Stimulated activated CD4-positive, alpha-beta T cell treated with anti-CD3 and anti-CD28 coated beads, Interleukin-2, amount 100 ng/mL, for 24 hours (primary cell): ENCODE measurements at places on chromosomes 1 and 21.
A peak's percentile ranks its signal among the peaks of the same experiment; 100 is the strongest.

DNA sequence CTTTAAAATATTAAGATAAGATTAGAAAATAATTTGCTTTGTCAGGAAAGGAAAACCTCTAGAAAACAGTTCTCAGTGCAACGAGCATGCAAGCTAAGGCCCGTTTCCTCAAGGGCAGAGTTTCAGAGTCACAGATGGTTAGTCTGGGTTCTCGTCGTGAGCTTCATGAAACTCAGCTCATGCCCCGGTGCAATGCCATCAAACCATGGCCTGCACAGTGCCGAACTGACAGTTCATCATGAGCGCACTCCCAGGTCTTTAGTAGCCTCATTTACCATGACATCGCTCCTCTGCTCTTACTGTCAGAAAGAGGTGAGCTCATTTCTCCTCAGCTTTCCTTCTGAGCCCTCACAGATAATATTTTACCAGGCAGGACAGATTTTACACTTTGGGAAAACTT, 319.2 kb downstream of the NTNG1 start:
- no peak for DNase-seq

GRCh38 chr1:83516369-83516768, 482.6 kb downstream of the TTLL7 start:
- no peak for DNase-seq

DNA sequence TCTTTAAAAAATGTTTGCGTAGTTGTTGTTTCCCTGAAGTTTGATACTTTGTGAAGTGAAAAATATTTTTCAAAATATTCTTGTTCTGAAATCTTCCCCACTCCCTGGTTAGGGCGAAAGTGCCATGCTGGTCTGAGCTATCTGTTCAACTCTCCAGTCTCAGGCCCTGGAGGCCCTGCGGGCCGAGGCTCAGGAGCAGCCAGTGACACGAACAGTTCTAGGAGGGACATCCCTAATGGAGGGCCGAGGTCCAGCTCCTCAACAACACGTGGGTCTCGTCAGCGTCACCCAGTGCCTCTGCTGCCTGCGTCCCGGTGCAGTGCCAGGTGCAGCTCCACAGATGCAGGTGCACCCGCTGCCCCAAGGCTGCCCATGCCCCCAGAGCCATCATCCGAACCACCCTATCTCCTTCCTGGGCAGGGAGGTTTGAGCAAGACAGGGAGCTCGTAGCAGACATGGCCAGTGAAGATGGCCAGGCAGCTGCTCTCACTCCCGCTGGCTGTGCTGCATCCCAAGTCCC, 69.7 kb upstream of the COL6A1 start:
- no peak for DNase-seq

- peak; percentile 29 for DNase-seq
Measured at GRCh38 chr1:184036517-184036949, 995 bp downstream of the COLGALT2 start.

DNA sequence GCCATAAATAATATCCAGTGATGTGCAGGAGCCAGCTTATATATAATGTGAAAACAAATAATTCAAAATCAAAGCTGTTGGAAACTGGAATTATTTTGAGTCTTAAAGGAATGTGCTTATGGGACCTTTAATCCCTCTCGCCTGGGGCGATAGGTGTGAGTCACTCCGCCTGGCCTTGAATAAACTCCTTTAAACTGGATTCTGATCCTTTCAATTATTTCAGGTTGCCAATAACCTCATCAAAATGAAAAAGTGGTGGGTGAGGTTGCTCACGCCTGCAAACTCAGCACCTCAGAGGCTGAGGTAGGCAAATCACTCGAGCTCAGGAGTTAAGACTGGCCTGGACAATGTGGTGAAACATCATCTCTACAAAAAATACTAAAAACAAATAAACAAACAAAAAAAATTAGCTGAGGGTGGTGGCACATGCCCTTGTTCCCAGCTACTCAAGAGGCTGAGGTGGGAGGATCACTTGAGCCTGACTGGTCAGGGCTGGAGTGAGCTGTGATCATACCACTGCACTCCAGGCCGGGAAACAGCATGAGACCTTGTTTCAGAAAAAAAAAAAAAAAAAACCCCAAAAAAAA, 11.4 kb upstream of the SLC2A5 start:
- DNase-seq = no peak

GRCh38 chr1:96723936-96724335, 2.4 kb downstream of the PTBP2 start:
- DNase-seq = no peak

GRCh38 chr1:220410611-220411010, 117.3 kb upstream of the MARK1 start:
- DNase-seq = no peak

DNA sequence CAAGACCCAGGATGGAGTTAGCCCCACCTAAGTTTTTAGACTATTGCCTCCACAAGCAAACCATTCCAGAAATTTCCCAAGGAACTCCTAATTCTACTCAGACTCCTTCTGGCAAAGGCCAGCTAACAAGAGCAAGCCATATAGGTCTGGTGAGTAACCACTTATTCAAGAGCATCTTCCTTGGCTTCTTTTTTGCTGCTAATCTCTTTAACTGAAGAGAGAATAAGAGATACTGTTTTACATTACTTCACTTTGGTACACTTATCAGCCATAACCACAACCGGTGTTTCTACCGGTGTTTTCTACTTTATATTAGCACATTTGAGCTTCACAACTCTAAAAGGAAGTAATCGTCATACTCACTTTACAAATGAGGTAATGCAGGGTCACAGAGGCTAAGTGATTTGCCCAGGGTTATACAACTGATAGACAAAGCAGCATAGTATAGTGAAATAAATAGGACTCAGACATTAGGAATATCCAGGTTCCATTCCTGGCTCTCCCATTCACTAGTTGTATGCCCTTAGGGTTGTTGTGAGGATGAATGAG, 1.7 kb upstream of the EPS15 start:
- no peak for DNase-seq

DNA sequence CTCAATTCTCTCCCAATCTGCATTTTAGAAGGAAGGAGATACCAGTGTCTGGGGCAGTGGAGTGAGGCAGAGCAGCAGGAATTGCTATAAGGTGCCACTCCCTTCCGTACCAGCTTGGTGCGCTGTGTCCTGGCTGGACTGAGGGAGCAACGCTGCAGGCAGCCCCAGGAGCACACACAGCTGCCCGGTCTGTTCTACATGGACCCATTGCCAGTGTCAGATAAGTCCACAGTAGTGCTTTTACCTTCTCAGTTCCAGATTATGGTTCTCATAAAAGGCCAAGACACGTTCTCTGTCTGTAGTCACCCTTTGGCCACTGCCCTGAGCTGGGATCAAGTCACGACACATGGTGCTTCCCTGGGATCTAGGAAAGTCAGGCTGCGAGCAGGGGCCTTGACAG, 44.1 kb upstream of the BARHL2 start:
- no peak for DNase-seq

GRCh38 chr1:1630191-1630964, 1.6 kb upstream of the MMP23B start:
- peak; percentile 88 for DNase-seq

GRCh38 chr21:45590726-45591618, 48.7 kb upstream of the SLC19A1 start:
- peak; percentile 68 for DNase-seq

DNA sequence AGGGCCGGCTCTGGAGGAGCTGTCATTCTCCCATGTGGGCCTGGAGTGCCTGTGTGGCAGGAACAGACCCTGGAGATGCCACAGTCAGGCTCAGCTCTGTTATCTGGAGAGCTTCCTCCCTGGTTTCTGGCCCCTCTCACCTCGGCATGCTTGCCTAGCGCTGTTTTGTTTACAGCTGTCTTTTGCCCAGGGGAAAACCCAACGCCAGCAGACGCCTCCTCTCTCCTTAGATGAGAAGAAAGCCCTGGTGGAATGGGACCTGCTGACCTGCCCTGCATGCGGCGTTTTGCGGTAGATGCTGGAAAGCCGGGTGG, 104.9 kb downstream of the CRYAA start:
- no peak for DNase-seq

GRCh38 chr21:33231526-33231925, 1.8 kb downstream of the IFNAR2 start:
- peak; percentile 60 for DNase-seq

DNA sequence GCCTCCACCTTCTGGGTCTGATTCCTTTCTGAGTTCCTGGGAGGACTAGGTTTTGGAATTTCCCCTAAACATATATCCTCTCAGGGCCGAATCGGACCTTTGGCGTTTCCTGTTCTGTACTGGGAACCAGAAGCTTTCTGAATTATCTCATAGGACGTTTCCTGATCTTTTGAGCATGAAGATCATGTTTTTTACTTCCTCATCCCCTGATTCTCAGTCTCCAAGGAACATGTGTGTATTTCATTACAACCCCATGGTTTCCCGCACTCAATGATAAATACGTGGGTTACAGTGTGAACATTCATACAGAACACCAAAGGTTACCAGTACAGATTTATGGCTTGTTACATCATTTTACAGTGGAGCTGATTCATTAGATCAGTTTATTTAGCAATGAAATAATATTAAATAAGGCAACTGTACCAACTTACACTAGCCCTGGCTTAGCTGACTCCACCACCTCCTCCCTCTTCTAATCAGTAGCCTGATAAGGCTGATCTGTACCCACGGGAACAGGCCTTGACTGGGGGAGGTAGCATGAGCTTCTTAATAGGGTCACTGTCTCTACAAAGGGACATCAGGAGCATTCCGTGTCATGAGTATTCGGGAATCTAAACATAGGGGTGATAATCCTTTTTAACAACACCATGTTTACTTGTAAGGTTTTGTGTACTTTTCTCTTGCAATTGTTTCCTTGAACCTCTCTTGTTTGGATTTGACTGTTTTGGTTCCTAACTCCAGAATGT, 57.8 kb upstream of the ERRFI1 start:
- DNase-seq = no peak

DNA sequence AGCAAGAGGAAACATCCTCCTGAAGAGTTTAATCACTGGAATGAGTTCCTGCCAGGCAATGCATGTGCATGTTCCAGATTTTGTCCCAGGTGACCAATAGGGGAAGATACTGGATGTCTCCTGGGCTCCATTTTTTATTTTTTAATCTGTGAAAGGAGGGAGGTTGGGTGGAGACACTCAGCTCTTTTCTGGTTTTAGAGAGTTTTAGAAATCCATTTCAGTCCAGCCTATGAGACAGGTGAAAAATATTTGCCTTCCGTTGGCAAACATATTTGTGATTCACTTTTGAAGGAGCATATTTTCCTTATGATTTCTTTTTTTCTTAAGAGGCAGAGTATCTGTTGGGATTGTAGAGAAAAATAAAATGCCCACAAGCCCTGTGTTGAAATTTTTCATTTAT, 70.7 kb downstream of the ABCA4 start:
- DNase-seq = no peak

DNA sequence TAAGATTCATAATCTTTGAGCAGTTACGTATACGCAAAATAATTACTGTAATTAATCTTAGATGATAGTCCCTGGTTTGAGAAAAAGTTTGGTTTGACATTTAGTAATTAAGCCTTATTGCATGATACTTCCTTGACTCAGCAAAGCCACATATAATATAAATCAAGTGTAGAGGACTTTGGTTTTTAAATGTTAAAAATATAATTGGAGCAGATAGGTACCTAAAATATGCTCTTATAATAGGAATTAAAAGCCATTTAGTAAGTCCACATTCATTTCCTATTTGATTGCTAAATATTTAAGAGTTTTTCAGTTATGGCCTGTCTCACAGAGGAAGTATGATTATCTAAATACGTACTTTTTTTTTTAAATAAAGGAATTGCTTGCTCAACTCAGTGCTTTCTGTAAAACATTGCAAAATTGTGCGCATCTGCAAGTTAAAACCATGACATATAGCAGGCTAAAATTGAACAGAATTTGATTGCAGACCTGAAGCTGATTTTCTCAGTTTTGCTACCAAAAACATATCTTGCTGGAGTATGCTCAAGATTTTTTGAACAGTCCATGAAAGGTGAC, 20.4 kb downstream of the RPE65 start:
- DNase-seq = no peak

- no peak for DNase-seq
Measured at GRCh38 chr1:211635597-211636205, 39.7 kb downstream of the NEK2 start.

GRCh38 chr21:42619841-42620240, 33.6 kb upstream of the PDE9A start:
- DNase-seq = no peak

DNA sequence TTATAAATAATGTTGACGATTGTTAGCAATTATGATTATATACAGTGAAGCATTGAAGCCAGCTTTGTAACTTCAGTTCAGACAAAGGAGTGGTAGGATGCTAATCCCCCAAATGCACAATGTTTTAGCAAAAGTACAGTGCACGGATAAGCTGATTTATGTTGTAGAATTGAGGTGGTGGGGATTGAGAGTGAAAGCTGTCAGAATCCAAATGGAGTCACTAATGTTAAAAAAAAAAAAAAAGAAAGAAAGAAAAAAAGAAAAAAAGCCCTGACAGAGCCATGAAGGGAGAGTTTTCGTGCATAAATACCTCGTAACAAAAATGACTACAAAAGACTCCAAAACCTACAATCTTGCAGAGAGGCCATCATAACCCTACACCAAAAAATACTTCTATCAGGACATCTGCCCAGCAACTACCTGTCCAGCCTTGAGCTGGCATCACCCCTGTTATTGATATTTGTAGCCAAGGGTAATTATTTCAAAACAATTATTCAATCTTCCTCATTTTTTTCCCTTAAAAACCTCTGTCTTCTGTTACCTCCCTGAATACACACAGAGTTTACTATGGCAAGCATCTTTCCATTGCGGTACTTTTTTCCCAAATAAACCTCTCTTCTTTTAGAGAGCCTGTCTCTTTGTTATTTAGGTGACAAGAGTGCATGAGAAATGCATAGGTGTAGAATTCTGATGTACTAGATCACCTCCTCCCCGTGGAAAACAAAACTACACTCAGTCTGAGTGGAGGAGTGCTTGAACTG, 2.5 kb upstream of the TRIM67 start:
- no peak for DNase-seq

GRCh38 chr1:45769261-45769932, 18.9 kb upstream of the IPP start:
- DNase-seq = no peak

DNA sequence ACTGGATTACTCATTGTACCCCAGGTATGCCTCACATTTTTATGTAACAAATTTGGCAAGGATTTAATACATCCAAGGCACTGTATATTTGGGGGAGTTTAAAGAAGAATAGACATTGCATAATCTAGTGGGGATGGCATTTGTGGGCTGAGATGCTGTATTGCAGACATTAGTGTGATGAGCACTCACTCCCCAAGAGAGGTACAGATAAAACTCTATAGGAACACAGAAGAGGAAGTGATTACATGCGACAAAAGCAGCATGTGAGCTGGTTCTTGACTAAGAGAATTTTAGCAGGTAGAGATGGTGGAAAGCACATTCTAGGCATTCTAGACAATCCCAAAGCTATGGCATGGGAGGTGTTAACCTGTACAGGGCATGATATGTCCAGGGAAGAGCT, 24.2 kb upstream of the CDC14A start:
- DNase-seq = no peak

DNA sequence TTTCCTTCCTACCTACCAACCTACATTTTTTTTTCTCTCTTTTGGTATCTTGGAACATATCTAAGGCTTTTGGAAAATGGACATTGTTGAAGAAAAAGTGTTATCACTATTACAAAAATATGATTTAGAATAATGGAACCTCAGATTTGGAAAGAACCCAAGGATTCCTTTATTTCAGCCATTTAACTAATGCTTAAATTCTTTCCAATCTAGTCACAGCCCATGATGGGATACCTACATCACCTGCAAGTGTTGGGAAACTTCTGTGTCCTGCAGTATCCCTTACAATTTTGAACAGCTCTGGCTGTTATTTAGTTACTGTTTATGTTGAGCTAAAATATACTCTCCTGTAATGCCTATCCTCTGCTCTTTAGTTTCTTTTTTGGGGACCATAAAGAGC, 22.3 kb upstream of the APOBEC4 start:
- no peak for DNase-seq
